ENCODE measurements at places on chromosomes 13 and 19.

DNA sequence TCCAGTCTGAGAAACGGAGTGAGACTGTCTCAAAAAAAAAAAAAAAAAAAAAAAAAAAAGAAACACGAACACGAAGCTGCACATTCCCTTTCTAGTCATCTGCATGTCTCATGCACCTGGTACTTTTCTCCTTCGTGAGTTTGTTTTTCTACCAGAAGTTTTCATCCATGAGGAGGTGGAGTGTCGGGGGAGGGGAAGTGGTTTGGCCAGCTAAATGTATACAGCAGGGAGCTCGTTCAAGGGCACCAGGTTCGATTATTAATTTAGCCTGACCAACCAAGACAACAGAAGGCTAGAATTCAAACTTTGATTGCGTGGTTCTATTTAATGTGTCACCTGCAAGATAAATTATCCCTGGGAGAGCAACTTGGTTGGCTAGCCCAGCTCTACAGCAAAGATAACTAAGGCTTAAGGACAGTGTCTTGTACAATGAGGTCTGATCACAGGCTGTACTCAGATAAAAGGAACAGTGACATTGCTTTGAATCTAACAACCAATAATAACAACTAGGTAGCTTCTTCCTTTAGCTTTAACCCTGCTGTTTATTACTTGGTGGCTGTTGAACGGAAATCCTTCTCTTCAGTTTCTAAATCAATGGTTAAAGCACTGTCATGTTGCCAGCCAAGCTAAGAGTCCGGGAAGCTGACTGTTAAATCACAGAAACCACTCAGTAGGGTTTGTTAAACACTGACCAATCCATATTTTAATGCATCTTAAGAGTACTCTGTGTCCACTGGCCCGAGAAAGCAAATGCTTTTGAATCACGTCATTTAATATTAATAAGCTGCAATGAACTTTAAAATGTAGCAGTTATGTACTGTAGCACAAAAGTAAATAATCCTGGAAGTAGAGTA, 98.4 kb upstream of the STARD13 start:
- no peak for DNase-seq

DNA sequence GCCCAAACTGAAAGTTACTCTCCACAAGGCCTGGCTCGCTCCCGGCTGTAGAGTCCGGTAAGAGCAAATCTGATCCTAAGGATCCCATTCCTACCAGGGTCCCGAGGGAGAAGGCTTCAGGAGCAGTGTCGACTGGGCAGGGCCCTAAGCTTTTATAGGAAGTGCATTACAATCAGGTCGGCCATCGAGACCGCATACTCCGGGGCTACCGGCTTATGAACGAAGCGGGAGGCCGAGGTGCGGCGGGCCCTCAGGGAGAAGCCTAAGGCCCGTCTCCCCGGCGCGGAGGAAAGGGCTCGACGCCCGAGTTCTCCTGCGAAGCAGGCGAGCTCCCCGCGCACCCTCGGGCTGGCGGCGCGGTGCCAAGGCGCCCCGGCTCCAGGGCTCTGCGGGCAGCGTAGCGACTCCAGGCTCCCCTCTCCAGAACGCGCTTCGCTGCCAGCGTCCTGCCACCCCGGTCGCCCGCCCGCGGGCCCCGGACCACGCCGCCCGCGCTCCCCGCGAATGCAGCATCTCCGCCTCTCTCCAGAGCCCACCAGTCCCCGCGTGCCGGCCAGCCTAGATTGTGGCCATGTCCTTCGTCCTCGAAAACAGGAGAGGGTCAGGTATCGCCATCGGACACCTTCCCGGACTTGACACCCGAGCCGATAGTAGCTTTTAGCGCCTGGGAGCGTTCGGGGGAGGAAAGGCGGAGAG, 1.4 kb downstream of the EFNB2 start:
- peak; percentile 6 for DNase-seq

GRCh38 chr13:110872768-110873638, 41.9 kb downstream of the ANKRD10 start:
- DNase-seq, result no peak

DNA sequence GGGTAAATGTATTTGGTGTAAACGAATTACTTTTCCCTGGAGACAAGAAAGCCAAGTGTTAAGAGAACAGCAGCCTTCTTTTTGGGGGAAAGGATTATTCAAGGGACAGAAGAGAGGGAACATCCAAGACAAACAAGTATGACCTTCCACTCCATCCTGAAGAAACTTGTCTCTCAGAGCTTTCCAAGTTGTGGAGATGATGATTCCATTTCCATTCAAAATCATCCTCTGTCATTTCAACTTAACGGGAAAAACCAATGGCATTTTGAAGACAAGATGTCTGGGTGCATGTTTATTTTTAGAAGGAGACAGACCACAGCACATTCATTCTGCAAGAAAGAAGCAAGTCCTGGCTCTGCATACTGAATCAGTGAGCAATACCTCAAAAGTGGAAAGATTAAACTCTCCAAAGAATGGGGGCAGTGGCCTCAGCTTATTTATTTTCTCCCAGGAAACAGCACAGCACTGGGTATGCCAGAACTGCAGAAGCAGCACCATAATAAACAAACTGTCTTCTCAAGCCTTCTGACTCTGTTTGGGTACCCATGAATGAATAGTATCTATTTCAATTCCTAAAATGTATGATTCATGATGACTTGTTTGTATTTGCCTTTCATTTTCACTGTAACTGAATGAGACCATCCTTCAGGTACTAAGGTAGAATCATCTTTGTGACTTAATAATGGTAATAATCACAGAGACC, 541.0 kb downstream of the RFC3 start:
- no peak for DNase-seq

- no peak for DNase-seq
These were observed 49.5 kb upstream of the RFXAP start for GRCh38 chr13:36769545-36769944.

DNA sequence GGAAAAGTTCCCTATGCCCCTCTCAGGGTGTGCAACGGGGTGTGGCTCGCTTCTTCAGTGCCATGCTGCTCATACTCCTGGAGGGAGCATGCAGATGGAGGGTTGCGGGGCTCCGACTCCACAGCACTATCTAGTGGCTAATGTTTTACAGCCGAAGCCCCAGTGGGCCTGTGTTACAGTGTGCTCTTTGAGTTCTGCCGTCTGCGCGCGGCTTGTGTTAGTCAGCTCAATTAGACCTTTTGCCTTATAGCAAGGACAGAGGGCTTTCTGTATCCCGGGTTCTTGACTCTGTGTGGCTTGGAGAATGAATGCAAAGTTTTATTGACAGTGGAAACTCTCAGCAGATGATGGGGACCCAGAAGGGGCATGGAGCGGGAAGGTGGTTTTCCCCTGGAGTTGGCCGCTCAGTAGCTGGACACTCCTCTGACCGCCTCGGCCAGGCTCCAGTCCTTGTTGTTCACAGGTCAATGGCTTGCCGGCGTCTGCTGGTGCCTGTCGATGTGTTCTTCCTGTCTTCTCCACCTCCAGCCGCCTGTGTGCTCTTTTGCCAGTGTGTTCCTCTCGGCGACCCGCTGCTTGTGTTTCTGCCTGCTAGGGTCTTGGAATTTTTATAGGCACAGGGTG, 383.4 kb downstream of the LMO7 start:
- DNase-seq, result no peak

DNA sequence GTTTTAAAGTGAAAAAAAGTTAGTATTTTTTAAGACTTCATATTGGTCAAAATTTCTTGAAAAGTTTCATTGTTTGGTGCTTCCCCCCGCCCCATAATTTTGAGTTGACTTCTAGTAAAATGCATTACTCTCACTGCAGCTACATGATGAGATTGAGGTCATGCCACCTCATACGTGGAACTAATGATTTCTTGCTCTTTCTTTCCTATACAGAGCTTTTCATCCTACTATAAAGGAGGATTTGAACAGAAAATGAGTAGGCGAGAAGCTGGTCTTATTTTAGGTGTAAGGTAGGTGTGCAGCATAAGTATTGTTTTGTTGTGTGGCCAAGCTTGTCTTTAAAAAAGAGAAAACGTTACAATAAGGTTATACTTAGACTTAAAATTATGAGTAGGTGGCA, 55.0 kb downstream of the DNAJC15 start:
- DNase-seq, result no peak

DNA sequence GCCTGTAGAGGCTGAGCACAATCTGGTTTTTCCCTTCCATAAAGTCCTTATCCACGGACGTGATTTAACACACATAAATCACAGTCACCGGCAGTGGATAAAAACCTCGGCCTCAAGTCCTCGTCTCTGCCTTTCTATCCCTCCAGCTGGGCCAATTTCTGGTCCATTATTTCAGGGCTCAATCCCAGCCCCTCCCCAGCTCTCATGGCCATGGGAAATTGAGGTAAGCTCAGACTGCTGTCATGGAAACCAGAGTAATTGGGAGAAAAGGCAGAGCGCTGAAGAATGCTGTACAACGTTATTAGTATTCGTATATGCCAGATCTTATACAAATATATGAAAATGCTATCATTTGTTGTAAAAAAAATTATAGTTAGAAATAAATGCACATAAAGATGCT, 86.2 kb upstream of the USP29 start:
- no peak for DNase-seq

- DNase-seq, result no peak
These were observed 481.5 kb upstream of the MIR17HG start for GRCh38 chr13:90866006-90866405.

DNA sequence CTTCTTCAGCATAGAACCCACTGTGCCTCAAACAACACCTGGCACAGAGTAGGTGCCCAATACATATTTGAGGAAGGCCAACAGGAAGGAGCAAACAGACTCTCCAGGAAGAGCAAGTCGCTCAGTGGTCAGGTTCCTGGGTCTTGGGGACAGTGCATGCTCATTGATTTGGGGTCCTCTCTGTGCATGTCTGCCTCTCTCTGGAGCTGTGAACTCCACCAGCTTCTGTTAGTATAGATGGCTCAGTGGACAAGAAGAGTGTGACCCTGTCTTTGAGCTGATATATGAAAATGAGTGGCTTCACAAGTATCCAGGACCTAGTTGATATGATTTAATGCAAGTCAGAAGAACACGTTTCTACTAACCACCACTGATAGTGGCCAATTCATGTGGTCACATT, 98.7 kb downstream of the KCTD15 start:
- DNase-seq, result no peak

DNA sequence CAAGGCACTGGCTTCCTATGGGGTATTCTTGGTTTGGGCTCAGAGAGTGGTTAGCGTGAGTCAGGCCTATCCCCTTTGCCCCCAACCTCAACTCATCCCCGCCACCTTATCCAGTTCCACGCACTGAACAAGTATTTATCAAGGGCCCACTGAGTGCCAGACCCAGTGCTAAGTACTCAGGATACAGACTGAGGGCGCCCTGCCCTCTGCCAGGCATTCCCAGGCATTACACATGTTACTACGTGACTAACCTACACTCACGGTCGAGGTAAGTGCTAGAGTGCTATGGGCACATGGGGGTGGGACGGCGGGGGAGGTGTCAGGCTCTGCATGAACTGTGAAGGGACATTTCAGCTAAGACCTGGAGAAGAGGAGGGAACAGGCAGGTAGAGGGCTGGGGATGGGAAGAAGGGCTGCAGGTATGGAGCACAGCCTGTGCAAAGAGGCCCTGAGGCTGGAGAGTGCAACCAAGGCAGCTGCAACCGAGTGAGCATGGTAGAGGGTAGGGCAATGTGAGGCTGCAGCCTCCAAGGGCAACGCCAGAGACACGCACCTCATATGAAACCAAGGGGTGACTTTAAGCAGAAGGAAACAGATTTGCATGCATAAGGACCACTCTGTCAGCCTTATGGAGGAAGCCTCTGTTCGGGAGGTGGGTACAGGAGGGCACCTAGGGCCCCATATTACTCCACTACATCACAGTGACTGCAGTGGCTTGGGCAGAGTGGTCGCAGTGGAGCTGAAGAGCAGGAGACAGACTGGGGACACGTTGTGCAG, 22.5 kb downstream of the DHRS12 start:
- DNase-seq, result peak; percentile 16

DNA sequence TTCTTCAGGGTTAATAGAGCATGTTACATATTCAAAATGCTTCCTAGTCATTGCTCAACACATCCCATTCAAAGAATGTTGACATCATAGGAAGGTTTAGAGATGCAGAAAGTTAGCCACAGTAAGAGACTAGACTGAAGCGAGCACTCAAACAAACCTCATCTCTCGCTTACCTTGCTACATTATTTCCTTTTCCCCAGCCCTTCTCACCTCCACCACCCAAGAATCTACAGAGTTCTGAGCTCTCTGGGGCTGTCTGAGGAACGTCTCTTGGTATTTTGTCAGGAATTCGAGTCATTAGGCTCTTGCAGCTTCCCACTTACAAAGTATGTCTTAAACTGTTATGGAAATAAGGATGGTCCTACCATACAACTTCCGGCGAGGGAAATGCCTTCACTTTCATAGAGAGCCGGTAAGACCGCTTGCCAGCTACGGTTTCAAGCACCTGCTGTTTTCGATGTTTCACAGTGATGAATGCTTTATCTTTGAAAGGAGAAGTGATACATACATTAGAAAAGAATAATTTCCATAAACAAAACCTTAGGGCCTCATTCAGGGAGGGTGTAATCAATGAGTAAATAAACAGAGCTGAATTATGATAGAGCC, 65.1 kb downstream of the FLT1 start:
- DNase-seq, result no peak

DNA sequence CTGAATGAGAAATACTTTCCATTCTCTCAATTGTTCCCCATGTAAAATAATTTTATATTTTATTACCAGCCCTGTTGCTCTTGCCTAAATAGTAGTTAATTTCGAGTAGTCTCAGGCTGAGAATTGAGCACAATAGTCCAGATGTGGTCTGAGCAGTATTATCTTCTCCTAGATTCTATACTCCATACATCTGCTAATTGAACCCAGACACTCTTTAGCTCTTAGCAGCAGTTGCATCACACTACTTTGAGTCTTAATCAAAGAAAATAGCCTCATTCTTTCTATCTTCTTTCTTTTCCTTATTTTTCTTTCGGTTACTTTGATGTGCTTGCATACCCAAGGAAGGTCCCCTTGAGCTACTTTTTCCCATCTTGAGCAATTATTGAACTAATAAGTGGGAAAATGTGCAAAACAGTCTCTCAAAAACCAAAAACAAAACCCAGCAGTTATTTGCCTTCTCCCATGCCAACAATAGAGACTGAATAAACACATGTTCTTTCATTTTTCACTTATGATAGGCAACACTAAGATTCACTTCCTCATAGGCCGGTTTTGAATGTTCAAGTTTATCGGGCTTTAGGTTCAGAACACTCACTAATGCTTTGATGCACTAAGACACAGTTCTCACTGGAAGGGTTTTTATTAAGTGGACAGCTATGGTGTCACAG, 204.5 kb downstream of the POU4F1 start:
- peak; percentile 27 for DNase-seq

DNA sequence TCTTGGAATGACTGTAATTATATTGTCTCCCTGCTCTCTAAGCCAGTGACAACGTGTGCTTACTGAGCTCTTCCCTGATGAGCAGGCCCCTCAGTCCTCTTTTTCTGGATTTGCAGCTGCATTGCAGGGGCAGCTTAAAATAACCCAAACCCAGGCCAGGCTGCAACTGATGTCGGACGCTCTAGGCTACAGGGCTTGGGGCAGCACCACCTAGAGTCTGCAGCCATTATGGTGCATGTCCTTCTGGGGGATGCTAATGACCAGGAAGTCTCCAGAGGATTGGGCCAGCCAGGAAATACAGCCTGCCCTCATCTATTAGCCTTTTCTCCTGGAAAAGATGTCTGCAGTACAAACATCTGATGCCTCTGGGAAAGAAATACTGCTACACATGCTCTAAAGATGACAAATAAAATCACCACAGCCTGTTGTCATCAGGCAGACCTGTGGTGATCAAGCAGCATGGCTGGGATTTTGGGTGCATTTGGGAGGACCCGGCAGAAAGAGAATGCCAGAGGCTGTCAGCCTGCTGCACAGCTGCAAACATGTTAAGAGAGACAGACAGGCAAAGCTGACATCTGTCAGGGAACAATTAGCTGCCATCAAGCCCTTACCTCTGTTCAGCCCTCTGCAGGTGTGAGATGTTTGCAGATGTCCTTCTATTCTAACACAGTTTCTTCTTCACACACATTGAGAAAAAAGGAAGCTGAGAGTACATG, 51.8 kb downstream of the CCDC70 start:
- DNase-seq, result no peak
